Natural killer cell (primary cell): ENCODE measurements at places on chromosomes 1 and 21. TPM values are rescaled to one million over a fixed set of nuclear protein-coding genes. Genes with fewer than 3 reads are reported as not detected.

DNA sequence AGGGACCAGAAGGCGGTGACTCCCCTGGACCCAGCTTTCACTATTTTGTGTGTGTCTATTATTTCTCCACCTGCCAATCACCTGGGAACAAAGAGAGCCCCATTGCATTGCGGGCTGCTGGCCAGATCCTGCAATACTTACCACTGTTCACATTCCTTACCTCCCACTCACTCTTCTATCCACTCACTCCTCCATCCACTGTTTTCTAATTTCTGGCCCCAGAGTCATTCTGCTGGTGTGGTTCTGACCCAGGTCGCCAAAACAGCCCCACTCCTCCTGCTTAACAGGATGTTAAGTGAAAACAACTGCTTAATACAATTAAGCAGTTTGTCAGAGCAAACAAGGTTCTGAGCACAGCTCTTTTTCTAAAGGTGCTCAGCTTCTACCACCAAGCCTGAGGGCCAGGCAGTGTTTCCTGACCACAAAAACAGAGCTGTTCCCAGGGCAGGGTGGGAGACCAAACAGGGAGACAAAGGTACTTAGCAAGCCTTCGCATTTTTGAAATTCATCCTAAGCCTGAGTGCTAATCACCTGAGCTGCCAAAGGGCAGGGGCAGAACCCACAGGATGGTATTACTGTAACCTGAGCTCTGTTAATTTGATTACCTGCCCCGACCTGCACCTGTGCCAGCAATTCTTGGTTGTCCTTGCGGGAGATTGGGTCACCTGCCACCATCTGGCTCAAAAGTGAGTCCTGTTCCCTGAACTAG is 38.5 kb upstream of the EFCAB14 start:
- no peak overlapping the region for H3K27ac ChIP-seq
- no peaks in the 10 kb centered on the region for H3K36me3 ChIP-seq
- H3K4me3 ChIP-seq: no peak overlapping the region
- no peaks in the 10 kb centered on the region for H3K4me1 ChIP-seq

GRCh38 chr21:42840411-42841155 is 38.8 kb downstream of the WDR4 start:
- no peak for DNase-seq
- H3K36me3 ChIP-seq: peaks cover 40% of the 10 kb centered on the region
- no peak overlapping the region for H3K4me3 ChIP-seq
- no peak overlapping the region for H3K27ac ChIP-seq
- H3K27me3 ChIP-seq: no peaks in the 10 kb centered on the region

- H3K4me3 ChIP-seq: no peak overlapping the region
- H3K36me3 ChIP-seq: no peaks in the 10 kb centered on the region
- DNase-seq: no peak
Measured at GRCh38 chr1:4422504-4423289, 231.7 kb upstream of the AJAP1 start.

DNA sequence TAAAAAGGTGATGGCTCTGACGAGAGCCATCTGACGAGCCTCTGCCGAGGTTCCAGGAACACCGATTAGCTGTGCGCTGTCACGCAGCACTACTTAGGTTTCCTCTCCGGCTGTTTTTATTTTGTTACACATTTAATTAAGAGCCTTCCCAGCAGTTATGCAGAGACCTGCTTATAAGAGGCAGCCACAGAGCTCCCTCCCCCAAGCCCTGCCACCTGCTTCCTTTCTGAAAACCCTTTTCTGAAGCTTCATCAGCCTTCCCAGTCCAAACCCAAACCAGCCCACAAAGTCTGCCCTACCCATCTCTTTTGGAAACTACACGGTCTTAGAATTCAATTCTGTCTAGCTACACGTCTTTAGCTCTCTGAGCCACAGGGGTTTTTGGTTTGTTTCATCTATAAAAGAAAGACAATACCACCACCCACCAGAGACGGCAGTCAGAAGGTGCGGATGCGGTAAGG is 49.1 kb downstream of the ERI3 start:
- H3K36me3 ChIP-seq: peaks cover 49% of the 10 kb centered on the region
- no peak overlapping the region for H3K27ac ChIP-seq
- H3K27me3 ChIP-seq: no peaks in the 10 kb centered on the region
- DNase-seq: no peak
- H3K4me1 ChIP-seq: no peaks in the 10 kb centered on the region

- H3K4me3 ChIP-seq: no peak overlapping the region
- no peak overlapping the region for H3K27ac ChIP-seq
- DNase-seq: no peak
- H3K4me1 ChIP-seq: no peaks in the 10 kb centered on the region
Measured at GRCh38 chr1:222326006-222326709, 221.7 kb downstream of the HHIPL2 start.

- H3K4me1 ChIP-seq: no peaks in the 10 kb centered on the region
- no peaks in the 10 kb centered on the region for H3K27me3 ChIP-seq
- no peak for DNase-seq
- H3K36me3 ChIP-seq: peaks cover 31% of the 10 kb centered on the region
Measured at GRCh38 chr1:35475856-35476674, 81.1 kb downstream of the KIAA0319L start.

DNA sequence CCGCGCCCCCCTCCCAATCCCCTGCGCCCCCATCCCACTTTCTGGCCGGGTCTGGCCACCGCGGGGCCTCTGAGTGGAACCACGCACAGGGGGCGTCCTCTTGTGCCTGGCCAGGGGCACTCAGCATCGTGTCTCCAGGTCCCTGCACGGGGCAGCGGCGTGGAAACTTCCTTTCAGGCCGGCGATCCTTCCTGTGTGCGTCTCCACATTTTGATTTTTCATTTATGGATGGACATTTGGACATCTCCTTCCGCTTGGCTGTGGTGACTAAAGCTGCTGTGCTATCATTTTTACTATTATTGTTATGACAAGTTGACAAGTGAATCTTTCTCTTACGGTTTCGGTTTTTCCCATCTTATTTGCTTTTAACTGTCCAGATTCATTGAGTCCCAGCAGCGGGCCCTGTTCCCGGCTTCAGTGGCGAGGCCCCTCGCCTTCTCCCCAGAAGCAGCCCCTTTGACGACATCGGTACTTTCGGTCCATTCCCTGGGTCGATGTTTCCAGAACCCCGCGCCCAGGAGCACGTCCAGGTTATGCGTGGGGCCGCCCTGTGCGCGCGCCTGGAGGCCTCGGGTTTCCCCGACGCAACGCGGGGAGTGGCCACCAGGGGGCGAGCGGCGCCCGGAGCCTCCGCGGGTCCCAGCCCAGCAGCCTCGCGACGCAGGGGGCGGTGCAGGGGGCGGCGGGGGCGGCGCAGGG is 12.4 kb upstream of the SLC19A1 start:
- H3K4me3 ChIP-seq: peak overlapping the region; percentile 64
- peaks cover 39% of the 10 kb centered on the region for H3K4me1 ChIP-seq
- H3K27ac ChIP-seq: peak overlapping the region; percentile 61

DNA sequence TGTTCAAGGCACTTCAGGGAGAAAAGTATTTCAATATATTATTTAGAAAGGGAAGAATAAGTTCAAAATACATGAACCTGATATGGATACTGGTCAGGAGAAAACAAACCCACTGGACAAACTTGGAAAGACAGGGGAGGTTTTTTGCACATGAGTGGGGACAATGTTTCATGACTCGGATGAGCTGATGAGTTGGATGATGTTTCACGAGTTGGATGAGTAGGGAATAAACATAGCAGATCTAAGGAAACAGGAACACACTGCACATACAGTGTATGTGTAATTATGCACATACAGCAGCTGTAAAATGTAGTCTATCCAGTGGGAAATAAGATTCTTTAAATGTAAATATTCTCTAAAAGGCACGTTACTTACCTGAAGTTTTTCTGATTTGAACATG is 682.9 kb upstream of the ADAMTS5 start:
- H3K36me3 ChIP-seq: no peaks in the 10 kb centered on the region
- H3K4me1 ChIP-seq: no peaks in the 10 kb centered on the region
- H3K27ac ChIP-seq: no peak overlapping the region
- no peak for DNase-seq
- no peak overlapping the region for H3K4me3 ChIP-seq

DNA sequence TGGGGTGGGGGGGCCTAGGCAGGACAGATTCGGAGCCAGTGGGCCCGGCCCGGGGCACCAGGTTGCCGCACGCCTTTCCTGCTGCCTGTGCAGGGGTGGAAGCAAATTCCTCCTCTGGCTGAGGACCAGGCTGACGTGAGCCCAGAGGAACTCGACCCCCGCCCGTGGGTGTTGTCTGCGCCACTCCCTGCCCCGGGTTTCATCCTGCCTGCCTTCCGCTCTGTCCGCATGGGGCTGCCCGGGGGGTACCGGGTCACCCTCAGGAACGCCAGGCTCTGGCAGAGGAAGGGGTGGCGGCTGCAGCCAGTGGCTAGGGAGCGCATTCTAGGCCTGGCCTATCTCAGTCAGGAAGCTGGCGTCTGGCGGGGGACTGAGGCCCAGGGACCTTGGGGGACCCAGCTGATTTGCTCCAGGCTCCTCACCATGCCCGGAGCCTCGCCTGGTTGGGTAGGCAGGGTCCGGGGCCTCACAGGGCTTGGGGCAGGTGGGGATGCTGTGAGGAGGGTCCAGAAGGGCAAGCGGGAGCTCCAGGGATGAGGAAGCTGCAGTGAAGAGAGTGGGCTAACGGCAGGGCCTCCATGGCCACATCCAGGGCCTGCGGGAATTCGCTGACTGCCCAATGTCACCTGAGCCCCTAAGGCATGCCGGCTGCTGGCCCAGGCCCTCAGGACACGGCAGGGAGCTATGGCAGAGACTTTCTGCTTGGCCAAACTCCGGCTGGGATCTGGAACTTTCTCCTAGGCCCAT is 2.4 kb upstream of the IBA57 start:
- no peaks in the 10 kb centered on the region for H3K27me3 ChIP-seq
- H3K4me3 ChIP-seq: no peak overlapping the region
- H3K27ac ChIP-seq: no peak overlapping the region
- H3K36me3 ChIP-seq: no peaks in the 10 kb centered on the region

- no peak overlapping the region for H3K4me3 ChIP-seq
- no peak overlapping the region for H3K27ac ChIP-seq
- H3K4me1 ChIP-seq: peaks cover 6% of the 10 kb centered on the region
- DNase-seq: no peak
Measured at GRCh38 chr1:101363891-101364318, 127.1 kb downstream of the S1PR1 start.

GRCh38 chr1:58211869-58212268 is 334.7 kb downstream of the OMA1 start:
- no peak overlapping the region for H3K27ac ChIP-seq
- no peaks in the 10 kb centered on the region for H3K36me3 ChIP-seq
- no peak for DNase-seq
- H3K27me3 ChIP-seq: no peaks in the 10 kb centered on the region
- no peaks in the 10 kb centered on the region for H3K4me1 ChIP-seq
- H3K4me3 ChIP-seq: no peak overlapping the region

- H3K36me3 ChIP-seq: no peaks in the 10 kb centered on the region
- H3K4me1 ChIP-seq: peaks cover 23% of the 10 kb centered on the region
- H3K27me3 ChIP-seq: no peaks in the 10 kb centered on the region
- no peak overlapping the region for H3K4me3 ChIP-seq
- H3K27ac ChIP-seq: no peak overlapping the region
Measured at GRCh38 chr1:2970311-2971071, 50.8 kb upstream of the ACTRT2 start.

- H3K27ac ChIP-seq: no peak overlapping the region
- peaks cover 58% of the 10 kb centered on the region for H3K36me3 ChIP-seq
- peaks cover 3% of the 10 kb centered on the region for H3K4me1 ChIP-seq
- H3K4me3 ChIP-seq: no peak overlapping the region
Measured at GRCh38 chr1:119966020-119966419, 69.7 kb upstream of the ADAM30 start.

GRCh38 chr1:116763787-116764465 is 9.7 kb downstream of the CD2 start:
- H3K4me1 ChIP-seq: peaks cover 95% of the 10 kb centered on the region
- H3K27ac ChIP-seq: peak overlapping the region; percentile 63
- no peak overlapping the region for H3K4me3 ChIP-seq
- no peaks in the 10 kb centered on the region for H3K27me3 ChIP-seq

GRCh38 chr1:232627645-232628334 is 2.1 kb downstream of the SIPA1L2 start:
- peaks cover 13% of the 10 kb centered on the region for H3K4me1 ChIP-seq
- DNase-seq: no peak
- H3K4me3 ChIP-seq: no peak overlapping the region
- H3K27ac ChIP-seq: no peak overlapping the region
- no peaks in the 10 kb centered on the region for H3K36me3 ChIP-seq
- H3K27me3 ChIP-seq: peaks cover 14% of the 10 kb centered on the region

DNA sequence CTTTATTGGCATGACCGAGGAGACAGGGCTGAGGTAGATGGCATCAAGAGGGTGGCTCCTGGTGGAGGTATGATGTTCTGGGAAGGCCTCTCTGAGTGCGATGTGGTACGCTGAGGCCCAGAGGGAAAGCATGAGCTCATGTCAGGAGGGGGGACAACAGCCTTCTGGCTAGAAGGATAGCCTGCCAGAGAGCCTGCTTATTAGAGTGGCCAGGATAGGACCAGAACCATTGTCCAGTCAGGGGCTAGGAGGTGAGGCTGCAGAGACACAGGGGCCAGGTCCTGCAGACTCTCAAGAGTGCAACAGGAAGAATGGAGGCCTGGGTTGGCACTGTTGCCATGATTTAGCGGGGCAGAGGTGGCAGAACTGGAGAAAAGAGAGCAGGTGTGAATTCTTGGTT is 7.3 kb downstream of the ADARB1 start:
- H3K4me1 ChIP-seq: peaks cover 70% of the 10 kb centered on the region
- H3K27me3 ChIP-seq: no peaks in the 10 kb centered on the region
- no peak overlapping the region for H3K4me3 ChIP-seq
- peaks cover 5% of the 10 kb centered on the region for H3K36me3 ChIP-seq

- no peaks in the 10 kb centered on the region for H3K27me3 ChIP-seq
- no peaks in the 10 kb centered on the region for H3K36me3 ChIP-seq
- DNase-seq: no peak
- H3K4me3 ChIP-seq: no peak overlapping the region
- H3K4me1 ChIP-seq: peaks cover 23% of the 10 kb centered on the region
- H3K27ac ChIP-seq: no peak overlapping the region
Measured at GRCh38 chr1:15070145-15070748, 83.3 kb upstream of the TMEM51 start.

- no peaks in the 10 kb centered on the region for H3K27me3 ChIP-seq
- H3K27ac ChIP-seq: no peak overlapping the region
- DNase-seq: no peak
- no peaks in the 10 kb centered on the region for H3K36me3 ChIP-seq
- no peaks in the 10 kb centered on the region for H3K4me1 ChIP-seq
- H3K4me3 ChIP-seq: no peak overlapping the region
Measured at GRCh38 chr1:87603626-87604025, 274.9 kb downstream of the LMO4 start.

The CRTC2 gene
- total RNA-seq: 166 TPM

The SHE gene
- 0.10 TPM for total RNA-seq

The S100A7A gene
- total RNA-seq: not detected

The HUNK gene
- total RNA-seq: not detected

The CACNA1S gene
- total RNA-seq: not detected

The DEPDC1 gene
- total RNA-seq: not detected
